ENCODE measurements at places on chromosomes 6 and 20.

DNA sequence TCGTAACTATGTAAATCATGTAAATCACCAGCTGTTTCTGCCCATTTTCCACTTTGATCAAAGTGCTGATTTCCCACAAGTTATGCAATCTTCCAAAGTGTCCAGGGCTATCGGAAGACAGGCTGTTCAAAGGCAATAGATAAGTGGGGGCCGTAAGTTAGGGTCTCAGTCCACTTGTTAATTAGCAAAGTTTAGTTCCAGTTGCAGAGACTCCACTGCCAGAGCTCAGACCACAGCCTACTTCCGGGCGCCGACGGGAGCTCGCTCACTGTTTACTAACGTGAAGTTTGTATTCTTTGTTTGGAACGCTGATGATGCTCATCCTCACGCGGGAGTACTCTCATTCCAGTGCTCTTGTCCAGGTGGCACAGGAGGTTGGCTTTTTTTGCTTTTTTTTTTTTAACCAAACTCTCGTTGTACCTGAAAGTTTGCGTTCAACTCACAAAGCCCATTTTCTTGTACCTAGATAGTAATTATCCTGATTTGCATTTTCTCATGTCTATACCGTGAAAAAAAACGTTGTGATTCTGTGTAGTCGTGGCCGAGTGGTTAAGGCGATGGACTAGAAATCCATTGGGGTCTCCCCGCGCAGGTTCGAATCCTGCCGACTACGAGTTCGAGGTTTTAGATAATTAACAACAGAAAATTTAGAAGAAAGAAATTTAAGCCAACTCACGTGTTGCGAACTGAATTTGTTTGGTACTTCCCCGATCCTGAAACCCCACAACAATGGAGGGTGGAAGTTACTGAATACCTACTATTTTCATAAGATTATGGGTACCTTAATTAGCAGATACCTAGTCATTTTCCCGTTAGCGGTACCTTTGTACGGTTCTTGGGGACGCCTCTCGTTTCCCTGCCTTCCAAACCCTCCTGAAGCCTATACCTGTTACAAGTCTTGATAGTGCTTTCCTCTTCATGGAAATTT lies 29.9 kb upstream of the ZNF184 start:
- peak; percentile 53 for DNase-seq

DNA sequence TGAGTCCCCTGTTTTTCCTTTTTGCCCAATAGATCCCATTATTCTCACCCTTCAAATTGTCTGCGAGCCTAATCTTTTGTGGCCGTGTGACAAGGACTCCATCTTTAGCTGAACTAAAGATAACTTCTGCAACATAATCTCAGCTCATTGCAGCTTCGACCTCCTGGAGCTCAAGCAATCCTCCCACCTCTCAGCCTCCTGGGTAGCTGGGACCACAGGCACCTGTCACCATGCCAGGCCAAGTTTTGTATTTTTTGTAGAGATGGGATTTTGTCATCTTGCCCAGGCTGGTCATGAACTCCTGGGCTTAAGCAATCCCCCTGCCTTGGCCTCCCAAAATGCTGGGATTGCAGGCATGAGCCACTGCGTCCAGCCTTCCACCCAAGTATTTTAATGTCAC lies 161.0 kb downstream of the GJA1 start:
- no peak for DNase-seq

DNA sequence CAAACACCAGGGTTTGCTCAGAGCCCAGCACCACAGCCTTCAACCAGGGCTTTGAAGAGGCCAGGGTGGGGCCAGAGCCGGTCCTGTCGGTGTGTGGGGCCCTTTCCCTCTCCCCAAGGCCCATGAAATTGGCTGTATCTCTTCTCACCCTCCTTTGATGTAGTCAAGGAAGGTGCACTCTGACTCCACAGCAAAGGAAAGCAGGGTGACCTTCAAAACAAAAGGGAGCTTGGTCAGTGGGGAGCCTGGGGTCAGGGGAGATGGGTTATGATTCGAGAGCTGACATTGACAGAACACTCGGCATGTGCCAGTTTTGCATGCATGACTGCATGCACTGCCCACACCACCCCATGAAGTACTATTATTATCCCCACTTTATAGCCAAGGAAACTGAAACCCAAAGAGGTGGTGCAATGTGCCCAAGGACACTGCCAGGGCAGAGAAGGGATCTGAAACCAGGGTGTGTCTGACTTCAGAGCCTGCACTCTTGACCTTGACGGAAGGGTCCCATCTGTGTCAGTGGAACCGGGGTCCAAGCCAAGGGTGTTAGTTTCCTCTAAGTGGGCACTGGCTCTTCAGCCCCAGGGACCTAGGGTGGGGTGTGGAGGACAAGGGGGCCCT lies 55.4 kb downstream of the RAB44 start:
- DNase-seq, result no peak

GRCh38 chr6:134930463-134930862 lies 19.4 kb downstream of the ALDH8A1 start:
- no peak for DNase-seq

DNA sequence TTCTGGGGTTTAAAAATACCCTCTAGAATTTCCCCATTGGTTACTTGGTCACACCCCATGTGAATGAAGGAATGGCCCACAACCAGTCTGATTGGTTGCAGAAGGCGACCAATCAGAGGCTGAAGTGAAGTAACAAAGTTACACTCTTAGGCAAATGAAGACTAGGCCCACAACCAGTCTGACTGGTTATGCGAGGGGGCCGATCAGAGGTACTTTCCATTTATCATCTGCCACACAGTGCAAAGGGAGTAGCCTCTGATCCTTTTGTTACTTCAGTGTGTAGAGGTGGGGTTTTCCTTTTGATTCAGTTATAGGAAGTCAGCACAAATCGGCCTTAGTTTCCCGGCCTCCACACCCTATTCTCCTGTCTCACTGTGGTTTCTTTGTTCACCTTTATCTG lies 61.2 kb upstream of the SGK1 start:
- peak; percentile 18 for DNase-seq

GRCh38 chr6:45574885-45575284 lies 197.2 kb upstream of the SUPT3H start:
- no peak for DNase-seq

DNA sequence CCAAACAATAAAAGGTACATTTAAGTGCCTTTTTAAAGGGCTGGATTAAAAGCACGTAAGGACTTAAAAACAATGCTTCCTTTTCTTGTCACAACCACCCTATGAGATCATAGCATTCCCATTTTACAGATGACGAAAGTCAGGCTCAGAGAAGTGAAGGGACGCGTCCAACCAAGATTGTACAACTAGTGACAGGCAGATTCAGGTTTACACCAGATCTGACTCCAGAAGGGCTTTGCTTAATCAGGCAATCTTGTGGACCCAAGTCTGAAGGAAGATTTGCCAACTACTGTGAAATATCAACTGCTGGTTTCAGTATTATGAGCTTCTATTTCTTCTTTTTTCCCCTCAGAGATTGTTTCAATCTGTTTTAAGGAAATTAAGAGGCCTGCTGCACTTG lies 877 bp downstream of the ENPP4 start:
- no peak for DNase-seq

DNA sequence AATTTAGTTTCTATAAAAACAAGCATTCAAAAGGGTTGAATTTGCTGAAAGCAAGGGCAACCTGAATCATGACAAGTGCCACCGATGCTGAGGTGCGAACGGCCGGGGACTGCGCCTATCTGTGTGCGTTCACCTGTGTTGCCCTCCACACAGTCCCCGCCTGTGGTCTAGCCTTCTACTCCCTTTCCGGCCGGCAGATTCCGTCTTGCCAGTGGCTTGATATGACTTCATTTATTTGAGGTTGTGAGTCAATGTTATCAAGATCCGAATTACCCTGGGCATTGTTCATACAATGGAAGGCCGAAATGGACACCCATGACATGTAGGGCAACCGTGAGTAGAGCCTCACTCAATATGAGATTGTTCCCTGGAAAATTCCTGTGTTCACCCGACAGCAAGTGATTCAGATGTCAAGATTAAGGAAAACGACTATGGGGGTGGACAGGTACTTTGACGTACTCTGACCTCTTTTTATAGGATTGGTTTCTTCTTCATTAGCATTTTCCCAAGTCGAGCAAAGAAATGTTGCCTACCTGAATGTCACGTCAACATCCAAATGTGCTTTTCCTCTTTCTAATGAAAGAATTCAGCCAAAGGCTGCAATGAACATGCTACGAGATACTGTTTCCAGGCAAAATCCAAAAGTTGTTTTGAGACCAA lies 41.1 kb upstream of the NEDD9 start:
- no peak for DNase-seq

GRCh38 chr6:36443471-36444428 lies 950 bp downstream of the KCTD20 start:
- no peak for DNase-seq

GRCh38 chr20:53480913-53481312 lies 112.7 kb downstream of the ZNF217 start:
- no peak for DNase-seq

Data from stimulated activated CD8-positive, alpha-beta memory T cell treated with anti-CD3 and anti-CD28 coated beads, Interleukin-7, amount 100 ng/mL, for 4 hours (primary cell).